ENCODE measurements at places on chromosomes 7 and 10.

GRCh38 chr7:91683823-91684222, 196.7 kb downstream of the MTERF1 start:
- DNase-seq, result no peak

- no peak for DNase-seq
Measured at GRCh38 chr7:44587843-44588711, 6.0 kb upstream of the TMED4 start.

- no peak for DNase-seq
Measured at GRCh38 chr7:108290459-108291151, 160.4 kb upstream of the LAMB4 start.

DNA sequence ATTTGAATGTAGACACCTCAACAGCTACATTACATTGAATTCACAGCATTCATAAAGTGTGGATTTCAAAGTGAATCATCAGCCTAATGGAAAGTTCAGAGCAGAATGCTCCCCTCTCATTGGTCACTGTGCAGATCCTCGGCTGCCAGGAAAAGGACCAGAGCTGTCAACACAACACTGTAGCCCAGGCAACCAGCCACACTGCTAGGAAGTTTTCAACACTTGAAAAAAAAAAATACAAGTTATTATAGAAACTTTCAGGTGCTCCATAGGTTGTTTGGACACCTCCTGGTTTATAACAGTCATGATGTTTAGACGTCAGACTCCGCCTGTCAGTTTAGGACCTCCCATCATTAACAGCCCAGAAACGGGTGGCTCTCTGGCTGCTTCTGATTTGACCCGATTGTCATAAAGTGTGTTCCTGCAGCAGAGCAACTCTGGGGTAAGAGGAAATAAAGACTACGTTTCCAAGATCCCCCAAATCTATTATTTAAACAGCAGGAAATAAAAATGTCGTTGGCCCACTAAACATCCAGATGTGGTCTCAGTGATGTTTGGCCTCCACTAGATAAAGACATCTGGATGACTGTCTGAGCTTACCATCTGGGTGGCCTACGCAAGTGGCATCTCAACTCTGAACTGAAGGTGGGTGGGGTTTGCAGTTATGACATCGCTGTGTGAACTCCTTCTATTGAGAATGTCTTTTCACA, 117.4 kb downstream of the CABCOCO1 start:
- DNase-seq, result peak; percentile 18

DNA sequence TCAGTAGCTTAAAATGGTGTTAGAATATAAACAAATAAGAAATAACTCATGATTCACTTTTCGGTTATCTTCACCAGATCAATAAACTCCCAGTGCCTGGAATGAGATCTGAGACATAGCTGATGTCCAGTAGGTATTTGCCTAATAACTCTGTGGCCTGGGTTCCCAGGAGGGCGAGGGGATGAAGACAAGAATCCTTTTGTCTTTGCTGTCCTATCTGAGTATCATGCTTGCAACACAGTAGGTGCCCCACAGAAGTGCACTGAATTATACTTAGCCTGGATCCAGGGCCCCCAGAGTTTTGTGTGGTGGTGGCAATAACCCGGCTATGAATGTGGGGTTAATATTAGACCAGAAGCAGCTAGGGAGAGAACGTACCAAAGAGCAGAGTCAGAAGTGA, 350.1 kb upstream of the AOAH start:
- no peak for DNase-seq

- DNase-seq, result no peak
Measured at GRCh38 chr7:65820287-65820950, 52.5 kb upstream of the VKORC1L1 start.

- no peak for DNase-seq
Measured at GRCh38 chr10:131580674-131581073, 269.2 kb upstream of the TCERG1L start.

DNA sequence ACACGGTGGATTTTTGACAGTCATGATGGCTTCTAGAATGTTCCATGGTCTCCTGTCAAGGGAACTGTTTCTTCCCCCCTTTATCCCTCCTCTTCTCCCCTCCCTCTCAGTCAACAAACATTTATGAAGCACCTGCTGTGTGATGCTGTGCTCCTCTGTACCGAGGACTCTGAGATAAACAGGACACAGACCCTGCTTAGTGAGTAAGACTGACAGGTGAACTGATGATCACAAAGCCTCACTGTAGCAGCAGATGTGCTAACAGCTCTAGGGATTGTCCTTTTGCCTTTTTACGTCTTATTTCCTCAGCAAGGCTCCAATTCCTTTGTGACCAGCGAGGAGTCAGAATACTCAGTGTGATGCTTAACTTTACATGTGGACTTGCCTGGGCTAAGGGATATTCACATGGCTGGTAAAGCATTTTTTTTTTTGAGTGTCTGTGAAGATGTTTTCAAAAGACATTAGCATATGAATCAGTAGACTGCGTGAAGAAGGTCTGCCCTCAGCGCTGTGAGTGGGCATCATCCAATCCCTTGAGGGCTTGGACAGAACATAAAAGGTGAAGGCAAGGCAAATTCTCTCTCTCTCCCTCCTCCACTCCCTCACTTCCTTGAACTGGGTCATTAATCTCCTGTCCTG, 170.1 kb downstream of the ADRA2A start:
- DNase-seq, result no peak

DNA sequence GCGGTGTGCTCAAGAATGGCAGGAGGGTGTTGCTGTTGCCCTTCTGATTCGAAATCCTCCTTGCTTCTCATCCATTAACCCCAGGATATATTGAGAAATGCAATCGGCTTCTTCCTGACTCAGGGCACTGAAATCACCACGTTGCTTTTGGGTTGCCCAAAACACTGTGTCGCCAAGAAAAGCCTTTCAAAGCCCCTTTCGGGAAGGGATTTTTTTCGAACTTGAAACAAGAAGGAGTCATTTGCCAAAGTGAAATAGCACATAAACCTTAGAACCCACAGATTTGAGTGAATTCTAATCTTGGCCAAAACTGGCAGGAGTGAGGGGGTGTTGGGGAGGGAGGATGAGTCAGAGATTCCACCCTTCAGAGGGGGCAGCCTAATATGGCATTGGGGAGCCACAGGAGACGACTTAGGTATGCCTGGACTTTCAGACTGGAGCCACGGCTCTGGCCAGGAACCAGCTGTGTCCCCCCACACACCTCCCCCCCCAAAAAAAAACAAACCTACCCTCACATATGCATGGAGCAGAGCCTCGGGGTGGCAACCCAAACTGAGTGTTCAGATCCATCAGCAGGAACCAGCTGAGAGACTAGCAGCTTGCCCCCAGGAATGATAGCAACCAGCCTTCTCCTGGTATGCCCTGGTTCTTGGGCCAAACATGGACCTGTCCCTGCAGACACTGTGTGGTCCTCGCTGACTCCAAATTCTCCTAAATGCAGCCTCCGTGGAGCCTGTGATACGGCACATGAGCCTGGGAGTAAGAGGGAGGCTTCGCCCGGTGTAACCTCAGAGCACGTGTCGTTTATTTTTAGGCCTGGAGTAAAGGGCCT, 138.4 kb downstream of the FGFR2 start:
- no peak for DNase-seq

GRCh38 chr10:78455811-78456210, 422.1 kb downstream of the RPS24 start:
- no peak for DNase-seq

GRCh38 chr7:141042222-141043193, 27.8 kb upstream of the MRPS33 start:
- no peak for DNase-seq

DNA sequence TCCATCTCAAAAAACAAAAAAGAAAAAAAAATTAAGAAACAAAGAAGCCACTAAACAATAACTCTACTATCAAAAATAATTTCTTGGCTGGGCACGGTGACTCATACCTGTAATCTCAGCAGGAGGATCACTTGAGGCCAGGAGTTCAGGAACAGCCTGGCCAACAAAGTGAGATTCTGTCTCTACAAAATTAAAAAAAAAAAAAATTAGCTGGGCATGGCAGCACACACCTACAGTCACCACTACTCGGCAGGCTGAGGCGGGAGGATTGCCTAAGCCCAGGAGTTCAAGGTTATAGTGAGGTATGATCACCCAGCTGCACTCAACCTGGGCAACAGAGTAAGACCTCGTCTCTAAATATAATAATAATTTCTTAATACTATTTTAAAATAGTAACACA, 69.0 kb downstream of the PARD3 start:
- DNase-seq, result no peak

- no peak for DNase-seq
Measured at GRCh38 chr7:113608782-113609181, 310.0 kb downstream of the PPP1R3A start.

- no peak for DNase-seq
Measured at GRCh38 chr7:117619681-117620080, 139.9 kb downstream of the CFTR start.

GRCh38 chr7:158273138-158273651, 314.4 kb downstream of the PTPRN2 start:
- no peak for DNase-seq

- DNase-seq, result no peak
Measured at GRCh38 chr10:117619223-117619622, 76.7 kb downstream of the EMX2 start.

DNA sequence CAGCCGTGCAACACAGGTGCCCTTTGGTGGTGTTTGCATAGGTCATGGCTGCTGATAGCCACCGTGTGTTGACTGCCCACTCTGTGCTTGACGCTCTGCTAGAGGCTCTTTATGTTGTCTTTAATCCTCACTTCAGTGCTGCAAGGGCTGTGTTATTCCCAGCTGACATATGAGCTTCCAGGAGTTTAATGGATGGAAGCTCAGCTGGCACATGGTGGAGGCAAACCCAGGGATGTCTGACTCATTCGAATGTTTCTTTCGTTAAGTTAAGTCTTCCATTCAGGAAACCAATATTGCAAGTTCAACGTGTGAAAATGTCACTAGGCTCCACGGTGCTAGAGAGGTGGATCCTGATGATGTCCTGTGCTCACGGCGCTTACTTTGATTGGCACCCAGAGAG, 378.4 kb downstream of the DPP6 start:
- no peak for DNase-seq

- DNase-seq, result no peak
Measured at GRCh38 chr7:116772926-116773749, 89.2 kb upstream of the CAPZA2 start.

DNA sequence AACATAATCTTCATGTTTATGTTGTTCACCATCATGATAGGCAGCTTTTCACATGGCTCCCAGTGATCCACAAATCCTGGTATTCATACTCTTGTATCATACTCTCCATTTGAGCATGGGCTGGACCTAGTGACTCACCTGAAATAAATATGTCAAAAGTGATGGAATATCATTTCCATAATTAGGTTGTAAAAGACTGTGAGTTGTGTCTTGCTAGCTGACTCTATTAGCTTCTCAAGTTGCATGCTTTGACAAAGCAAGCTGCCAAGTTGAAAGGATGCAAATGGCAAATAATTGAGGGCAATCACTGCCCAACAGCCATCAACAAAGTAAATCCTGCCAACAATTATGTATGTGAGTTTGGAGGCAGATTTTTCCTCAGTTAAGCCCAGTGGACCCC, 300.4 kb downstream of the AHR start:
- DNase-seq, result no peak

GRCh38 chr7:81887098-81888090, 117.5 kb upstream of the HGF start:
- DNase-seq, result no peak

DNA sequence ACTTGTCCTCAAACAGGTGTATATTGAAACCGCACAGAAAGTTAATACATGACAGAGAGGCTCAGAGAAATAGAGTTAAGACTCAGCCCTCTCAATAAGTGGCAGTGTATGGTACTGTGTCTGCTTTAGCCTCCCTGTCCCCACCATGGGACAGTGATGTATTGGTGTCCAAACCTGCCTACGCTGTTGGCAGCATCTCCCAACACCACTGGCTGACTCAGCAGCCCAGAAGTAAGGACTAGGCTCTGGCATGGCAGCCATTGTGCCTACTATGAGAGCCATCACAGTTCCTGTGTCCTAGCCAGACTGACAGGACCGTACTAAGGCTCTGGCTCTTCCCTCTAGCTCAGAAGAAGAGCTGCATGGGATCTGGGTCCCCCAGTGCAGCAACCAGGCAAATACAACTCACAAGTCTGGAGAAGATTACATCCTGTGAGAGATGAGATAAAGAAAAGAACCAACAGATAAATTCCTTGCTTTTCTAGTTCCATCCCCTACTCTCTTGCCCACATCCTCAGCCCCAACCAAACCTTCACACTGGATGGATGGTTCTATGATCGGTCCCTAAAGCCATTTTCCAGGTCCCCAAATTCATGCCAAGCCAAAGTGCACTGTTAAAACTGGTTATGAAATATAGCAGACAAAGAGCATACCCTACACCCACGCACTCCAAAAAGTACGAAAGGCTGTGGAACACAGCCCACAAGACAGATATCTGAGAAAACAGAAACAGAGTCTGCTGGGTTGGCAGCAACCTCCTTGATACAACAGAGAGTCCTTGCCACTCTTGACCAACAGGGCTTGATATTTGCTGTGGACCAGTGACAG, 44.1 kb upstream of the DMTF1 start:
- no peak for DNase-seq

DNA sequence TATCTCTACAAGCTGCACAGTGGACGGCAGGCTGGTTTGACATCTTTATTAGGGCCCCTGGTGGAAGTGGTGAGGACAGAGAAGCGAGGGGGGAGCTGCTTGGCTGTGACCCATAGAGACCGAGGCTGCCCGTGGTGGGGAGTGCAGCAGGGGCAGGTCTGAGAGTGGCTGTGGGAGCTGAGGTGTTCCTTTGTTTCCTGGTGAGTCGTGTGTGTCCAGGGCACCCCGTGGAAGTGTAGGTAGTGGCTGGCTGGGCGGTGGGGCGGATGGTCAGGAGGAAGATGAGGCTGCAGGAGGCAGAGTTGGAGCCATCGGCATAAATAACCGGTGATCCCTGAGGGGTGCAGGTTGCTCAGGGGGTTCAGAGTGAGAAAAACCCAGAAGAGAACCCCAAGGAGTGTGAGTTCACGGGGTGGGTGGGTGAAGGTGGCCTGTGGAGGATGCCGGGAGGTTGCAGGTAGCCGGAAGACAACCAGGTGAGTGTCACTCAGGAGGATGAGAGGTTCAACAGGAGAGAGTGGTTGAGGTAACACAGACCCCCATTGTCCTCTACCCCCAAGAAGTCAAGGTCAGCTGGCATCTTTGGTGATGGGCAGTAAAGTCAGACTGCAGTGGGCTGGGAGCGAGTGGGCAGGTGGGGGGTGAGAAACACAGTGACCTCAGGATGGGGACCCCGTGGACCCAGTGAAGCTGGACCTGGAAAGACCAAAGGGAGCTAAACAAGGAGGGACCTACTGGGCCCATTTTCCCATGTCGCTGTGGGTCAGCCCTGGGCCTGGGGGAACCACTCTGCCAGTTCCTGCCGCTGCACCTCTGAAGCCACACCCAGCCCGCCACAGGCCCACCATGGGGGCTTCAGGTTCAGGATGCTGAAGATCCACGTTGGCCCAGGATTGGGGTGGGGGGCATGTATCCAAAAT, 7.8 kb downstream of the ATP6V0E2 start:
- DNase-seq, result no peak

DNA sequence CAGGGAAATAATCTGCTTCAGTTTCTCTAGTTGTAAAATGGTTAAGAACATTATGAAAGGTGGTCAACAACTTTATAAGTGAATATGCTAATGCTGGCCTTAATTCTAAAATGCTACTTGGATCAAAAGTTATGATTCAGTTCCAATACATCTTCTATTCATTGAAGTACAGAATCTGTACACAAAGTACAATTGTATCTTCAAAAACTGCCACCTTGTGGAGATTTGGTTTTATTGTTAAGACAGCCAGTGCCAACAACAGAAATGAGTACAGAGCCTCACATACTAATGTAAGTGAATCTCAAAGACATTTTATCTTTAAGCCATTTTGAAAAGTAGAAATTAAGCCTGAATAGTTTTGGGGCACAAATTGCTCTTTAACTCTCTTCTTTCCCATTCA, 194.0 kb downstream of the CFTR start:
- DNase-seq, result no peak

Measured in activated CD4-positive, alpha-beta T cell treated with anti-CD3 and anti-CD28 coated beads, Interleukin-2, amount 50 U/mL, for 24 hours (primary cell).